LHCN-M2 (cell line): ENCODE measurements at places on chromosomes 1 and 21. TPM values are rescaled to one million over a fixed set of nuclear protein-coding genes. Genes with fewer than 3 reads are reported as not detected.

- DNase-seq = peak; percentile 67
Measured at GRCh38 chr1:89516055-89516454, 8.6 kb upstream of the LRRC8B start.

TNFRSF25 gene
- total RNA-seq = 0.58 and 0.98 TPM in 2 replicates

GRCh38 chr1:43204394-43204793 is 32.3 kb downstream of the CFAP57 start:
- no peak for DNase-seq

DNA sequence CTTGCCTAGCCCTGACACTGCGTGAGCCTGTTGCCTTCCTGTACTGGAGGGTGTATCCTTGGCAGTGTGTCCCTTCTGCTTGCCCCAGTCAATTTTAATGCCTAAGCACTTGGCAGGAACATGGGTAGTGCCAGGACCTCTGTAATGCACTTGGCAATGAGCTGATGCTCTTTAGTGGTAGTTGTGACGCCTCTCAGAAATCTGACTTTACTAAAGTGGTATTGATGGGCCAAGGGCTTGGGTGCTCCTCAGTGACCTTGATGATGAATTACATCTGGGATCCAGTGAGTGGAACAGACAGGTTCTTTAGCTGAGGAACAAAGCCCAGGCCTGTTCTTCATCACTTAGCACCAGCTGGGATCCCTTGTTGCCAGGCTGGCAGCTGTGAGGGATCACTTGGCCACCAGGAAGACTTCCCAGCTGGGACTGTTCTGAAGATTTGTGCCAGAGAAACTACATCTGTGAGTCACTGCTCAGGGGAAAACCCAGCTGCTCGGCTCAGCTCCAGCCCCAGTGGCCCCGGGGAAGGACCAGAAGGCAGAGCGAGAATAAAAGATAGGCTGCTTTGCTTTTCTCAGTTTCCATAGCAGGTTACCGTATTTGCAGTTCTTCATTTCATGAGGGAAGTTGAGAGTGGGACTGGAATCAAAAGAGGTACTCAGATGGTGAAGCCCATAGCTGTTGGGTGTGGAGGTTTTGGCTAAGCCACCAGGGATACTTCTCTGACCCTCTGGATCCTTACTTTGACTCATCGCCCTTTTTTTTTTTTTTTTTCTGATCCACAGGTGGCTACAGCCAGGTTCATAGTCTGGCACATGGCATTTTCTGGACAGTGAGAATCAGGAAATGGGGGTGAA is 28.5 kb upstream of the KCNA2 start:
- peak; percentile 69 for DNase-seq

RIMKLA gene
- total RNA-seq = not detected in 2 replicates

- peak; percentile 33 for DNase-seq
Measured at GRCh38 chr1:88877382-88877825, 14.0 kb downstream of the GTF2B start.

TACSTD2 gene
- total RNA-seq = not detected in 2 replicates

DNA sequence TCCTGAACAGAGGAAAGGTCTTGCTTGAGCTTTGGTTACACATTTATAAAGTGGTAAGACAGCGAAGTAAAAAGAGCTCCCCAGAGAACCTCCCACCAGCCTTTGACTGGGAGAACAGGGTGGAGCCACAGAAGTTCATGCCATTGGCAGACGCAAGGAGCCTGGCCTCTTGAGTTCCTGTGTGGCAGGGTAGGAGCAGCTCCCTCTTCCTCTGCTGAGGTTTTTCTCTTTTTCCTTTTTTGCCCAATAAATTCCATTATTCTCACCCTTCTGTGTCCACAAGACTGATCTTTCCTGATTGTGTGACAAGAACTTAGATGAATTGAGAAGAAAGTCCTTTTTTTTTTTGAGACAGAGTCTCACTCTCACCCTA is 4.3 kb downstream of the THEM4 start:
- no peak for DNase-seq

DNA sequence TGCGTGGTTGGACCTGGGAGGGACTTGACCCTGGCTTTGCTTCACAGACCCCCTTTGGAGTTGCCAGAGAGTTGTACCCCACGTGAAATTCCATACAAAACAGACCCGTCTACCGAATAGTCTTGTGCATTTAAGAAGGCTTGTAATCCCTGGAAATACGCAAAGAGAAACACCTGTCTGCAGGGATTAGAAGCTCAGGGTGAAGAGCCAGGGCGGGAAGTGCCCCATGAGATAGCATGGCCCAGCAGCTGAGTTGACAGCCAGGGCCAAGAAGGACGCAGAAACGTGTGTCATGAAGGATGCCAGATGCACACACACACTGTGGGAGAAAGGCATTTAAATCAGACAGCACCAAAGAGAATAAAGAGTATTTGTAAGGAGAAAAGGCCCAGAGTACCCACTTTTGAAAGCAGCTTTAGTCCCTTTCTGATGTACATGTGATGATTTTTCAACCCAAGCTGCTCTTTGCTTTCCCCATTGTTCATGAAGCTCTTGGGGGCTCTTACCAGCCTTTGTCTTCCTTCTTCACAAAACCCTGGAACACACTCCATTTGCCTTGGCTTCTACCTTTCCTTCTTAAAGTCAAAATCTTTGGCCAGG is 46.6 kb downstream of the PCP4 start:
- DNase-seq = no peak

DNA sequence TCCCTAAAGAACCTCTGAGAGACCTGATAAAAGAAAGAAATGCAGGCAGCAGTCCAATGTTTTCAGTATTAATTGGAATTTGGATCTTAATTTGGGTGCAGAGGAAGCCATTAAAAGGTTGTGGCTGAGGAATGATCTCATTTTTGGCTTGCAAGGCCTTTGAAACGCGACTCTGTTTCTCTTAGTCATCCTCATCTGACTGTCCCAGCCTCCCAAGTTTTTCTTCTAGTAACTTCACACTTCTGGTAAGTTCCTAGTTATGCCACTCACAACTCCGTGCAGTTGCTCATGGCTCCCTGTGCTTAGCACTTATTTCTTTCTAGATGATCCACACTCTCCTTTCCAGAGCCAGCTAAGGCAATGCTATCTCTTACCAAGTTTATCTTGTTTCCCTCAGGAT is 147.4 kb upstream of the USP24 start:
- peak; percentile 89 for DNase-seq

- no peak for DNase-seq
Measured at GRCh38 chr1:107230121-107230520, 89.3 kb downstream of the NTNG1 start.

DNA sequence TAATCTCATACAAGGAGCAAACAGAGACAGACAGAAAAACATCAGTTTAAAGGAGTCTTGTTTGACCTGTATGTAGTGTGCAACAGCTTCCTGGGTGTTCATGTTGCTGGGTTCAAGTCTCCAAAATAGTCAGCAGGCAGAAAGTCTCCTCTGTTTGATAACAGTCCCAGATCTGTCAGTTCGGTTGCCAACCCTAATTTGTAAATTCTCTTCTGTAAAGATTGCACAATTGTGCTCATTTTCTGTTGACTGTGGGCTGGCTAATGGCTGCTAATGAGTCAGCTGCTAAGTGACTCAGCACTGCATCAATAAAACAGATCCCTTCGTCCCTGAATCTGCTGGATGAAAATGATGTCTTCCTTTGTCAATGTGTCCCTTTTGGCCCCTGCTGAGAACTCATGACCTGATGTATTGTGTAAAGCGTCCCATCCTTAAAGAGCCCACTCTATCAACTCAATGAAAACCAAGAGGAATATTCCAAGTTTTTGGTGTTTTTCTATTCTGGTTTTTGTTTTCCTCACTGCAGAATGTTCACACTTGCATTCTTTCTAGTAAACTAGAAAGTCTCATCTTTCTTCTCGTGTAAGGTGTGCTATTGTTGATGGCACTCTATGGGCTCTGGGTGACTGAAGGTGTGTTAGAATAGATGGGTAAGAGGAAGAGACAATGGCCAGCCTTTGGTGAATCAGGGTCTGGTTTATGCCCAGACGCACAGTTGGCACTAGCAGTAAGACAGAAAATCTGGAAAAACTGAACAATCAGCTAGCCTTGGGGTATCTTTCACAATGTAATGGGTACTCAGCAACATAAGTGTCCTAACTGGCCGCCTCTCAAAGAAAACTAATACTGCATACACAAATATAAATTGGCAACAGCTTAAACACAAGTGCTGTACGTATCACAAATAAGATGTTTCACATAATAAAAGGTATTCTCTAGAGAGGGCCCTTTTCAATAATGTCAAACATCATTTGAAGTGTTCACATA is 75.1 kb upstream of the SIPA1L2 start:
- peak; percentile 85 for DNase-seq

DNA sequence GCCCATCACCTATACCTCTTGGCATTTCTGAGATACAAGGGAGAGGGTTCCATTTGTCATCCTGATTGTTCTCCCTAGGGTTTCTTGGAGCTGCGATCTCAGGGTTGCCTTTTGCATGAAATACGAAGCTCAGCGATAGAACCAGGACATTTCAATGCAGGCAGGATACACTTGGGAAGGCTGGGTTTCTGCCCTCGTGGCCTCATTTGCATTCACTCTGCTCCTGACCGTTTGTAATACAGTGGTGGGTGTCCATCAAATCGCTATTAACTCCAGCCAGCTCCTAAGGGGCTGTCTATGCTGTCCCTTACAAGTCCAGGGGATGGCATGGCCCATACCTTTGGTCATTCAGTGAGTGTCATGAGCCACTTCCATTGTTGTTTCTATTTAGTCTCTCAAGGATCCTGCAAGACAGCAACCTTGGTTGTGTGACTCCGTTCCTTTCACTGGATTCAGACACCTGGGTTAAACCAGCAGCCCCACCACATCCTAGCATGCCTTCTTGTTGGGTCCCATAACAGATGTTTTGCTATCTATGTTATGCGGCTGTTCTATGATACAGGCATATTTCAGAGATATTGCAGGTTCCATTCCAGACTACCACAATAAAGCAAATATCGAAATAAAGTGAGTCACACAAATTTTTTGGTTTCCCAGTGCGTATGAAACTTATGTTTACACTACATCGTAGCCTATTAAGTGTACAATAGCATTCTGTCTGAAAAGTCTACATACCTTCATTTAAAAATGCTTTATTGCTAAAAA is 18.3 kb downstream of the KAZN start:
- no peak for DNase-seq

DNA sequence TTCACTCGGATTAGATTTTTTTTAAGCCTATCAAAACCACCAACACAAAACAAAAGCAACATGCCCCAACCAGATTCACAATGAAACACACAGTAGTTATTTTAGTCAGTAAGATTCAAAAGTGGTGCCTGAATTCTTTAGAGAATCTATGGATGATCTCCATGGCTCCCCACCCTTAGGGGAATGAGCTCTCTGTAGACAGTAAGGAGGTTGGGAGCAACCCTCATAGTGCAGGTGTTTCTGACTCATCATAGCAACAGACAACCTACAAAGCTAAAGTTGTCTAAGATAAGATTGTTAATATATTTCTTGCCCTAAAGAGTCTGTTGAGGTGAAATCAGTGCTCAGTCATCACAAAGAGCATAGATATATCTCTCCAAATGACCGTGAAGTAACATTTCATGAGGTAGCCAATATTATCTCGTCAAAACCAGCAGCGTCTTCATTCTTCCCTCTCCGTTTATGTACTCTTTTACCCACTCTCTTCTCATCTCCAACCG is 78.3 kb downstream of the ADAMTS1 start:
- no peak for DNase-seq

NPR1 gene
- total RNA-seq = not detected in 2 replicates

- no peak for DNase-seq
Measured at GRCh38 chr1:27955076-27955475, 4.7 kb upstream of the XKR8 start.

DMBX1 gene
- not detected in 2 replicates for total RNA-seq

GRCh38 chr1:11434501-11434900 is 44.5 kb upstream of the DISP3 start:
- DNase-seq = no peak

MECR gene
- total RNA-seq = 32.4 and 33.3 TPM in 2 replicates

GRCh38 chr21:25638660-25639550 is at the start of gene JAM2:
JAM2 (plus strand) TSS chr21:25639258; CDS start chr21:25639822, 564 bp downstream.
- peak; percentile 74 for DNase-seq

- DNase-seq = peak; percentile 96
Measured at GRCh38 chr1:48202030-48202752, 20.3 kb upstream of the SLC5A9 start.

GRCh38 chr1:43021547-43022474 is 63.1 kb upstream of the SLC2A1 start:
- DNase-seq = no peak

DNA sequence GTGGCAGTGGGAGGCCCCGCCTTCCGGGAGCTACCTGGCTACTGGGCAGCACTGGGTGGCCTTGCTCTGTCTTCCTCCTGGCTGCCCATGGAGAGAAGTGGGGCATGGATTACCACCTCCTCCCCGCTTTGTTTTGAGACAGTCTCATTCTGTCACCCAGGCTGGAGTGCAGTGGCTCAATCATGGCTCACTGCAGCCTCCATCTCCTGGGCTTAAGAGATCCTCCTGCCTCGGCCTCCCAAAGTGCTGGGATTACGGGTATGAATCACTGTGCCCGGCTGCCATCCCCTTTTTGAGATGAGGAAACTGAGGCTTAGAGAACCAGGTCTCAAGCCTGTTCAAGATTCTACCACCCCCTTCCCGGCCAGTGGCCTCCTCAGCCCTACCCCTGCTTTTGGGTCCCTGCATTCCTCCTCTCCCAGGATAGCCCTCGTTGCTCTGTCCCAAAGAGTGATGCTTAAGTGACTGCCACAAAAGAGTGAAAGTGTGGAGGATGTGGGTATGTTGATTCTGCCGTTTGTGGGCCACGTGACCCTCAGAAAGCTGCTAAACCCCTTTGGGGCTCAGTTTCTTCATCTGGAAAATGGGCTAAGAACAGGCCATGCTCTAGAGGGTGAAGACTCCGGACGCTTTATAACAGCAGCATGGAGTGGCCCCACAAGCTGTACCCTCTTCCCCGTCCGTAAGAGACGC is 7.8 kb downstream of the HES3 start:
- DNase-seq = no peak

TCP10L gene
- total RNA-seq = not detected in 2 replicates

SIK1 gene
- total RNA-seq = 12.1 and 20.3 TPM in 2 replicates

DNA sequence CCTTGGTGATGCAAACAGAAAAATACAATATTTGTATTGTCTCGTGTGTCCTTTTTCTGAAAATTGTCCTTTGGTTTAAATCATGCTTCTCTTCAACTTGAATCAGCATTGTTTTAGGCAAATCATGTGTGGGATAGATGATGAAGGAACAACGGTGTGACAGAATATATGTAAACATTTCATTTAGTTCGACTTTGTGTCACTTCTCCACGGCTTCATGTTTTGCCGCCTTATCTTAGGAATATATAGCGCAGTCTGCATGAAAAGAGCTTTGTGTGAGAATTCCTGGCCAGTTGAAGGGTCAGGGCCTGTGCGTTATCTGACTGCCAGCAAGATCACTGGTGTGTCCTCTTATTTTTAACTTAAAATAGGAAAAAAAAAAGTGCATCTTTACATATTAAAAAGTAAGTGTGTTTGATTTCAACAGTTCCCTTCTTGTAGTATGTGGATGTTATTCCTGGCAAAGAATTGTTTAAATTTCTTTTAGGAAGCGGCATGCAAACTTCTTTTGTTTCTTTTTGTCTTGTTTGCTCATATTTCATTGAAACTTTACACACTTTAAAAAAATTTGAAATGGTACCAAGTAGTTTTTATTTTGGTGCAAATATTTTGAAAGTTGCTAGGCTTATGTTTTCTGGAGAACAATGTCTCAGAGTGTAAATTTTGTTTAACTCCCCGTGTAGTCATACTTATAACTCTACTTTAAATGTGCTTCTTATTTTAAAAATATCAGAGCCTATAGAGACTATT is 465.2 kb downstream of the USP25 start:
- peak; percentile 52 for DNase-seq

- DNase-seq = no peak
Measured at GRCh38 chr1:214005708-214006107, 17.9 kb downstream of the PROX1 start.
